Activated CD8-positive, alpha-beta T cell treated with anti-CD3 and anti-CD28 coated beads, Interleukin-2, amount 10 ng/mL, durations not matched to agents 7 days and 5 days (primary cell): ENCODE measurements at places on chromosomes 12 and 14. TPM values are rescaled to one million over a fixed set of nuclear protein-coding genes. Genes with fewer than 3 reads are reported as not detected.
A peak's percentile ranks its signal among the peaks of the same experiment; 100 is the strongest.

Gene LRP1-AS
- total RNA-seq, result not detected

Gene PLD4
- not detected for total RNA-seq

Gene NEUROD4
- not detected for total RNA-seq

Gene SLCO1A2
- total RNA-seq, result not detected

Gene TBPL2
- total RNA-seq, result not detected

Gene CIDEB
- total RNA-seq, result 47.2 TPM

Gene AKAP6
- total RNA-seq, result 1.7 TPM

Gene RND1
- 2.5 TPM for total RNA-seq

DNA sequence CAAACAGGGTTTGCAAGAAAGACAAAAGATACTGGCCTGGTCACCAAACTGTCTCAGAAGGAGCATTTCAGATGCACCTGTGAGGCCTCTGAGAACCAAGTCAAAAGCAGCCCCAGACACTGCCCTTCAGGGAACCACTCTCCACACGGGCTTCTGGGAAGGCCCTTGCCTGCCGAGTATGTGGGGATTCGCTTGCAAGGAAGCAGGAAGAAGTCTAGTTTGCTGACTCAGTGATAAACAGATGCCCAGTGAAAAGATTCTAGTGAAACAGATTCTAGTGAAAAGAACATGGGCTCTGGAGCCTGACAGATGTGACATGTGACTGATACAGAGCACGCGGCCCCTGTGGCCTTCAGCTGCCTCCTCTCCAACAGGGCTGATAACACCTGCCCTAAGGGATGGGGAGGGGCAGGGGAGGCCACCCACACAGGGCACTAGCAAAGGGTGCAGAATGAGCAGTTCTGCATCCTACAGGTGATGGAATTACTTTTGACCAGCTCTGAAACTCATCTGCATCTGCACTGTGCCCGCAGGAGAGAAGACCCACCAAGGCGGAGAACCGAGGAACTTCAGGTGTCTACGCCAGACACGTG is 19.1 kb downstream of the AMN start:
- peaks cover 3% of the 10 kb centered on the region for H3K4me1 ChIP-seq
- no peak overlapping the region for H3K27ac ChIP-seq
- no peak for DNase-seq
- H3K27me3 ChIP-seq, result no peaks in the 10 kb centered on the region
- no peaks in the 10 kb centered on the region for H3K36me3 ChIP-seq
- H3K4me3 ChIP-seq, result no peak overlapping the region

DNA sequence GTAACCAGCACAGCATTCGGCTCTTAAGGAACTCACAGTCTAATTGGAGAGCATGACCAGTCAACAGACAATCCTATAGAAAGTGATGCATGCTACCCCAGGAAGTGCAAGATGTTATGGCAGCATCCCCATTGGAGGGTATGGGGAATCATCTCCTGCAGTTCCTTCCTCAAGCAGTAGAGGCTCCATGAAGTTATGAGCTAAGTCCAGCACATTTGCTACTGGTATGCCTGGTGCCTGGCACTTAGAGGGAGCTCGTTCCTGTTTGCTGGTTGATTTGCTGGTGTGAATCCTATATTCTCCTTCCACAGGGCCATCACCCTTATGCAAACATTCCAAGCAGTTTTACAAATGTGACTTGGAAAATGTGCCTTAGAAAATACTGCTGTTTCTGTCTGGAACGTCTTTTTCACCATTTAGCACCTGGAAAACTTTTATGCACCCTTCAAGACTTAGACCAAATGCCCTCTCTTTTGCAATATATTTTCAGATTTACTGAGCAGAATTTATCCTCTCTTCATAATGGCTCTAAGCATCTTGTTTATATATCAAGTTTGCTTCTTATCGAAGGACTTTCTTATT is 136.1 kb upstream of the WSCD2 start:
- no peaks in the 10 kb centered on the region for H3K36me3 ChIP-seq
- H3K27ac ChIP-seq, result no peak overlapping the region
- H3K27me3 ChIP-seq, result peaks cover 19% of the 10 kb centered on the region
- H3K4me1 ChIP-seq, result no peaks in the 10 kb centered on the region
- DNase-seq, result peak; percentile 25

DNA sequence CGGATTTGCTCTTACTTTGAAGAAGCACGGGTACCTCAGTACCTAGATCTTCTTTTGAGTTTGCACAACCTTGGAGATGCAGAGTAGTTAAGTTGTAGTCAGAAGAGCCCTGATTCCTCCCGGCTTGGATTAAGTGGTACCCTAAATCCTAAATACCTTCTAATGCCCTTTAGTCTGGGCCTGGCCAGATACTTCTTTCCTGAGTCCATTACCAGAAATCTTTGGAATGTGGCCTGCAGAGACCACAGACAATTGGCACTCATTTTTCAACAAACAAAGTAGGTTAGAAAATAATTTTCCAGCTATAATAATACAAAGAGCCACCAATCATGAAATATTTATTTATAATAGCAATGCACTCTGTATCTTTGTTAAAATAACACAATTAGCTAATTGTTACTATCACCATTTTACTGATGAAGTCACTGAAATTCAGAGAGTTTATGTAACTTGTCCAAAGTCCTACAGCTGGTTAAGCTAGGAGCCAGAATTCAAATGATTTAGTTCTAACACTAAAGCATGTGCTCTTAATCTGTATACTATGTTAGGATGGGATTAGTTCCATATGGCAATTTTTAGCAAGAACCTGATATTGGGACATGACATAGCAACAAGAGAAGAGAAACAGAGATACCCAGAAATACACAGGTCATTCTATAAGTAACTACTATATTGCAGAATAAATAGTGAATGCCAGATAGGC is 132.1 kb upstream of the PDZRN4 start:
- DNase-seq, result no peak
- no peaks in the 10 kb centered on the region for H3K27me3 ChIP-seq
- no peaks in the 10 kb centered on the region for H3K36me3 ChIP-seq
- no peak overlapping the region for H3K27ac ChIP-seq
- no peak overlapping the region for H3K4me3 ChIP-seq
- H3K4me1 ChIP-seq, result no peaks in the 10 kb centered on the region

DNA sequence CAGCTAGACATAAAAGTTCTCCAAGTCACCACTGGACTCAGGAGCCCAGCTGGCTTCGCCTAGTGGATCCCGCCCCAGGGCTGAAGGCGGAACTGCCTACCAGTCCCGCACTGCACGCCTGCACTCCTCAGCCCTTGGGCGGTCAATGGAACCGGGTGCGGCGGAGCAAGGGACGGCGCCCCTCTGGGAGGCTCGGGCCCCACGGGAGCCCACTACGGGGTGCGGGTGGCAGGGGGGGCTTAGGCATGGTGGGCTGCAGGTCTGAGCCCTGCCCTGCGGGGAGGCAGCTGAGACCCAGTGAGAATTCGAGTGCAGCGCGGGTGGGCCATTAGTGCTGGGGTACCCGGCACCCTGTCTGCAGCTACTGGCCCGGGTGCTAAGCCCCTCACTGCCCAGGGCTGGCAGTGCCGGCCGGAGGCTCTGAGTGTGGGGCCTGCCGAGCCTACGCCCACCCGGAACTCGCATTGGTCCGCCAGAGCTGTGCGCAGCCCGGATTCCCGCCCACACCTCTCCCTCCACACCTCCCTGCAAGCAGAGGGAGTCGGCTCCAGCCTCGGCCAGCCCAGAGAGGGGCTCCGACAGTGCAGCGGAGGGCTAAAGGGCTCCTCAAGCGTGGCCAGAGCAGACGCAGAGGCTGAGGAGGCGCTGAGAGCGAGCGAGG is 11.4 kb upstream of the G2E3 start:
- H3K4me3 ChIP-seq, result no peak overlapping the region
- no peaks in the 10 kb centered on the region for H3K36me3 ChIP-seq
- peaks cover 21% of the 10 kb centered on the region for H3K27me3 ChIP-seq

GRCh38 chr14:57755018-57755521 is 110.8 kb downstream of the SLC35F4 start:
- no peaks in the 10 kb centered on the region for H3K4me1 ChIP-seq
- H3K27me3 ChIP-seq, result no peaks in the 10 kb centered on the region

DNA sequence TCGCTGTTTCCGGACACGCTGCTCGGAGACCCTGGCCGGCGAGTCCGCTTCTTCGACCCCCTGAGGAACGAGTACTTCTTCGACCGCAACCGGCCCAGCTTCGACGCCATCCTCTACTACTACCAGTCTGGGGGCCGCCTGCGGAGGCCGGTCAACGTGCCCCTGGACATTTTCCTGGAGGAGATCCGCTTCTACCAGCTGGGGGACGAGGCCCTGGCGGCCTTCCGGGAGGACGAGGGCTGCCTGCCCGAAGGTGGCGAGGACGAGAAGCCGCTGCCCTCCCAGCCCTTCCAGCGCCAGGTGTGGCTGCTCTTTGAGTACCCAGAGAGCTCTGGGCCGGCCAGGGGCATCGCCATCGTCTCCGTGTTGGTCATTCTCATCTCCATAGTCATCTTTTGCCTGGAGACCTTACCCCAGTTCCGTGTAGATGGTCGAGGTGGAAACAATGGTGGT is 90.0 kb downstream of the GALNT8 start:
- peak overlapping the region; percentile 57 for H3K4me3 ChIP-seq
- DNase-seq, result no peak
- H3K4me1 ChIP-seq, result peaks cover 44% of the 10 kb centered on the region
- no peak overlapping the region for H3K27ac ChIP-seq
- peaks cover 12% of the 10 kb centered on the region for H3K27me3 ChIP-seq

DNA sequence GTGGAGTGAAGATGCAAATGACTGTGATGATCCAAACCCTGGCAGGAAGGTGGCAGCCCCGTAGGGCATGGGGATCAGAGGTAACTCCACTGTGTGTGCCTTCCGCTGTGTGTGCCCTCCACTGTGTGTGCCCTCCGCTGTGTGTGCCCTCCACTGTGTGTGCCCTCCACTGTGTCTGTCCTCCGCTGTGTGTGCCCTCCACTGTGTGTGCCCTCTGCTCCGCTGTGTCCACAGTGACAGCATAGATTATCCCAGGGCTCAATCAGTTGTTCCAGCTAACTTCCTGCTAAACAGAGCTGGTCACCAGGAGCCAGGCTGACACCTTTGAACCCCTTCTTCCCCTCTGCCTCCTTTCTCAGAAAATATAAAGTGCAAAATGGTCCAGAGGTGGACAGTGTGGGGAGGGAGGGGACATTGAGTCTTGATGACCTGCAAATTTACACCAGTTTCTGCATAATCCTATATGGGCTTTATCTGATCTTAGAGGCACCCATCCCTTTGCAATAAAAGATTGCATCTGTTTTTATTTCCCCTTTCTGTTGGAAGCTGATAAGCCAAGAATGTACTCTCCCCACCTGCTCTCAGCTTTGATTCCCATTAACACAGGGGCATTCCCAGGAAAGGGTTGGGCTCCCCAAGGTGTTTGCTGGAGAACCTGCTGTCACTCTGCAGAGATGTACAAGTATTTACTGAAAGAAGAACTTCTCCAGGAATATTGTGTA is 21.6 kb upstream of the HNF1A start:
- H3K36me3 ChIP-seq, result no peaks in the 10 kb centered on the region
- no peak overlapping the region for H3K27ac ChIP-seq
- no peaks in the 10 kb centered on the region for H3K27me3 ChIP-seq
- H3K4me1 ChIP-seq, result peaks cover 22% of the 10 kb centered on the region
- no peak overlapping the region for H3K4me3 ChIP-seq
- no peak for DNase-seq

DNA sequence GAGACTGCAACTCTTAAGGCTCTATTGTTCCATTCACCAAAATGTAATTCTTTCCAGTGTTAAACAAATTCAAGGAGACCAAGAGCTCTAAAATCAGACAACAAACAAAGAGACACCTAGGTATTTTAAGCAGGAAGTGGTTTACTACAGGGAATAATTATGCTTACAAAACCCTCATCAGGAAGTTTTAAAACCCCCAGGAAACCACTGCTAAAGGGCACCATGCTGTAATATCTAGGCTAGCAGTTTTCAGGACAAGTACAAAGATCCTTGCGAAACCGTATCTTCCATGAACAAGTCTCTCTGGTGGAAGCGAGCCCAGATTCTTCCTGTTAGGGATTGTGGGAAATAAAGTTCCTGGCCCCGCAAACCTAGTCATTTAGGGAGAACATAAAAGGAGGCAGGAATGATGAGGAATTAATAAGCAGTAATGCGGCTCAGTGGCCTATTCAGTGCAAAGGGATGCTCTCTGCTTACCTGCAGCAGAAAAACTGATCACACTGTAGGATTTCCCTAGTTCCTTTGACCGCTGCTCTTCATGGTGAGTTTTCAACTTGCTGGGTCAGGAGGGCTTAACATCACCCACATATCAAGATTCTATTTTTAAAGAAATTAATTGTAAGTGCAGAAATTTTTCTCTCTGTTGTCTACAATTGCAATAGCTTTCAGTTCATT is 42.8 kb downstream of the ACSM4 start:
- DNase-seq, result no peak
- peaks cover 26% of the 10 kb centered on the region for H3K36me3 ChIP-seq
- peak overlapping the region; percentile 28 for H3K27ac ChIP-seq
- H3K4me1 ChIP-seq, result peaks cover 45% of the 10 kb centered on the region

GRCh38 chr12:29698756-29699155 is 85.0 kb downstream of the TMTC1 start:
- H3K27ac ChIP-seq, result no peak overlapping the region
- H3K27me3 ChIP-seq, result no peaks in the 10 kb centered on the region
- no peak for DNase-seq
- no peaks in the 10 kb centered on the region for H3K36me3 ChIP-seq
- H3K4me1 ChIP-seq, result no peaks in the 10 kb centered on the region

DNA sequence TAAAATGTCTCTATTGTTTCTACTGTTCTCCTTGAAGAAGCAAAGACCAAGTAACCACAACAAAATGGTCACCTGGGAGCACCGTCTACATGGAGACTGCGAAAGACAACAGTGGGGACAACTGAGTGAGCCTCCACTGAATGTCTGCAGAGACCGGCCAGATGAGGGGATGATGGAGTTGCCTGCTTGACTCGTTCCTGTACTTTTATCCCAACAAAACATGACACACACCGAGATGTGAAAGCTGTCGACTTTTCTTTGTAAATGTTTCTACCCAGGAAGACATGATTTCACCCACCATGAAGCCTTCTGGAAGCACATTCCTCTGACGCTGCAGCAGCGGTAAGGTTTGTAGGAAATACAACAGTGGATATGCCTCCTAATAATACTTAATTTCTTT is 66.9 kb downstream of the FOXN3 start:
- H3K36me3 ChIP-seq, result peaks cover 59% of the 10 kb centered on the region
- H3K27ac ChIP-seq, result peak overlapping the region; percentile 67
- no peak overlapping the region for H3K4me3 ChIP-seq
- no peaks in the 10 kb centered on the region for H3K27me3 ChIP-seq
- H3K4me1 ChIP-seq, result peaks cover 45% of the 10 kb centered on the region
- no peak for DNase-seq

- no peak overlapping the region for H3K27ac ChIP-seq
- H3K27me3 ChIP-seq, result no peaks in the 10 kb centered on the region
- H3K4me3 ChIP-seq, result no peak overlapping the region
- H3K36me3 ChIP-seq, result no peaks in the 10 kb centered on the region
These were observed 279.1 kb downstream of the AEBP2 start for GRCh38 chr12:19718401-19718800.

GRCh38 chr12:13576935-13577500 is 380.5 kb downstream of the EMP1 start:
- H3K36me3 ChIP-seq, result no peaks in the 10 kb centered on the region
- no peak overlapping the region for H3K4me3 ChIP-seq
- no peak for DNase-seq
- H3K27ac ChIP-seq, result no peak overlapping the region

DNA sequence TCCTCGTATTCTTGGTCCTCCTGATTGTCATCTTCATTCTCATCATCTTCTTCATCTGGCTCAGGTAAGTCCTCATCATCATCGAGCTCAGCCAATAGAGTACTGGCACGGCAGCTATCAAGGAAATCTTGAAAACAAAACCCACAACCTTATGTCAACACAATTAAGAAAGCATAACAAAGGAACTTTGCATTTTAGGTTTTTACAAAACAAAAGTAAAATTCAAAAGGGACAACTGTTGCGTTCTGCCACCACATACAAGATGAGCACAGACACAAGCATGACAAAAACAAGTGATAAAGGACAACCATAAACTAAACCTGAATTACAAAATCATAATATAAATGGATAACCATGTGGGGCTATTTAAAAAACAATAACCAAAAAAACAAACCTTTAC is 84.7 kb downstream of the HECTD1 start:
- H3K27ac ChIP-seq, result no peak overlapping the region
- peaks cover 32% of the 10 kb centered on the region for H3K4me1 ChIP-seq
- H3K27me3 ChIP-seq, result no peaks in the 10 kb centered on the region
- H3K36me3 ChIP-seq, result peaks cover 54% of the 10 kb centered on the region
- no peak for DNase-seq
